CD4-positive, alpha-beta T cell treated with Interleukin-10 for 1 hour (primary cell): ENCODE measurements at places on chromosomes 3 and 15.

DNA sequence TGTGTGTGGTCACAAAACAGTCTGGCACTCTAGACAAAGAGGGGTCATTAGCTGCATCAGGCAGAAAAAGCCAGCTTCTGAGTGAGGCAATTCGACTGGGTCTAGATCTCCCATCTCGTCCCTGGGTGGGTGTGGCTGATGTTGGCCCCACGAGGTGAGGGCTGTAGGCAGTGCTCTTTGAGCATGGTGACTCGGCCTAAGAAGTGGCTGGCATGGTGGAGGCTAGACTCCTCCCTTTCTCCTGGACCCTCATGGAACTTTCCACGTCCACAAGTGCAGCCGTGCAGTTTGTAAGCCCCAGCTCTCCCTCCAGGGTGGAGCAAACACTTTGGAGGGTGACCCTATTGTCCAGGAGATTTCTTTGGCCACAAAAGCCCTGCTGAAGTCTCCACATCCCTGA is 134.1 kb downstream of the OPA1 start:
- DNase-seq: no peak

DNA sequence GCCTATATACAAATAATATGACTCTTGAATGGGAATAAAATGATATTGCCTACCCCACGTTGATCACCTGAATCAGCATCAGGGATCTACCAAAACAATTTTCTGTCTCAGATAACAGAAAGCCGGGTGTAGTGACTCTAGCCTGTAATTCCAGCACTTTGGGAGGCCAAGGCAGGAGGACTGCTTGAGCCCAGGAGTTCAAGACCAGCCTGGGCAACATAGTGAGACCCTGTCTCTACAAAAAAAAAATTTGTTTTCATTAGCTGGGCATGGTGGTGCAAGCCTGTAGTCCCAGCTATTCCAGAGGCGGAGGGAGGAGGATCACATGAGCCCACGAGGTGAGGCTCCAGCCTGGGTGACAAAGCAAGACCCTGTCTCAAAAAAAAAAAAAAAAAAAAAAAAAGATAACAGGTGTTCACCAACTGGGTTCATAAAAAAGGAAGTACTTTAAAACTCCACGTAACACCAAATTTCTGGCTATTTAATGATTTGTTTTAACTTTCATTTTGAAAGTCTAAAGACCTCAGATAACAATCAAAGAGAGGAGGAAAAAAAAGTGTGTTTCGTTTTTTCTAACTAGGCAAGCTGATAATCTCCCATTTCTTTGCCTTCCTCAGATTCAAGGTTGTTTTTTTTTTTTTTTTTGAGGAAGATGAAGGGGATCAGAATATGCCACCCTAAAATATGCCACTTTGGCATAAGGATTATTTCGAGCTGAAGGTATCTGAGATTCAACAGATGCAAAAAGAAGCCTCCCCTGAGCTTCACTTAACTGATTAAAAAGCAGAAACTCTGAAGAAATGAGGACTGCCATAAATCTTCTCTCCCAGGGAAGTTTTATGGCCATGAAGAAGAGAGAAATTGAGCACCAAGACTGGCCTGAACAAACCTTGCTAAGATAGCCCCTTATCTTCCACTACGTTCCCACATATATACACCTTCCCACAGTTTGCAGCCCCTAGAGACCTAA is 44.1 kb downstream of the TRANK1 start:
- peak; percentile 35 for DNase-seq

DNA sequence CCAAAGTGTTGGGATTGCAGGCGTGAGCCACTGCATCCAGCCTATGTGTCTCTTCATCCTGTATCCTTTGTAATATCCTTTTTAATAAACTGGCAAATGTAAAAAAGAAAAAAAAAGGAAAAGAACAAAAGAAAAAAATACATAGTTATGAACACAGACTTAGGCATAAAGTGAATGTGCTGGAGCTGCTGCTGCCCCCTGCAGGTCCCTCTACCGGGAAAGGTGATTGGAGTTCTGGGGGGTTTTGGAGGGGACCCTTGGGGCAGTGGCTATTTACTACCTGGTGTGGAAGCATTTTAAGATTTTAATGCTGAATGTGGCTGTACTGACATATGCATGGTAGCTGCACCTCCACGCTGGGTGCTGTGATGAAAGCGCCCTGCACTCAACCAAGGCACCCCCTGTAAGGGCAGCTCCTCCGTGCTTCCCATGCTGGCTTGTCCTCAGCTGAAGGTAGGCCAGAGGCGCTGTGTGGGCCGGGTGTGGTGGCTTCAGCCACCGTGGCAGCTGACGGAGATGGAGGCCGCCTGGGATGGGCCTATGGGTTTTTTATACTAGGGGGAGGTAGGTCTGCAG is 49.9 kb downstream of the RPLP1 start:
- no peak for DNase-seq

- DNase-seq: no peak
Observed at GRCh38 chr15:22778796-22779195, 7.6 kb upstream of the NIPA1 start.

GRCh38 chr15:90787881-90788280 is 70.7 kb downstream of the BLM start:
- DNase-seq: no peak

DNA sequence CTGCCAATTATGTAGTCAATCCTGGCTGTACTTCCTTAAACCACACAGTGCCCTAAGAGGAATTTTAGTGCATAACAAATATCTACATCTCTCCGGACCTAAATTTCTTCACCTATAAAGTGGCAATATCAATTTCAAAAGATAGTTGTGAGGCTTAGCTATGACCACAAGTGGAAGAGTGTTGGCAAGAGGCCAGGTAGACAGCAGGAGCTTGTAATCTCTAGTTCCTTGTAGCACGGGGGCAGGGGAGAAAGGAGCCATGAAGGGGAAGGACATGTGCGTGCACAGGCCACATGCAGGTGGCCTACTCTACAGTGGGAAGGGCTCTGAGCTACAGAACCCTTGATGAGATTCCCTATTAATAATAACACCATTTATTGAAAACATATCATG is 269.7 kb downstream of the ABHD5 start:
- DNase-seq: no peak

- no peak for DNase-seq
Observed at GRCh38 chr15:25054943-25055342, 100.2 kb downstream of the SNRPN start.

GRCh38 chr3:37949866-37950265 is 40.7 kb upstream of the VILL start:
- no peak for DNase-seq

GRCh38 chr3:29537889-29538609 is 257.2 kb downstream of the RBMS3 start:
- no peak for DNase-seq

- no peak for DNase-seq
Observed at GRCh38 chr3:71951842-71952241, 166.9 kb upstream of the PROK2 start.

- DNase-seq: no peak
Observed at GRCh38 chr15:101295607-101296161, 636 bp upstream of the SNRPA1 start.

DNA sequence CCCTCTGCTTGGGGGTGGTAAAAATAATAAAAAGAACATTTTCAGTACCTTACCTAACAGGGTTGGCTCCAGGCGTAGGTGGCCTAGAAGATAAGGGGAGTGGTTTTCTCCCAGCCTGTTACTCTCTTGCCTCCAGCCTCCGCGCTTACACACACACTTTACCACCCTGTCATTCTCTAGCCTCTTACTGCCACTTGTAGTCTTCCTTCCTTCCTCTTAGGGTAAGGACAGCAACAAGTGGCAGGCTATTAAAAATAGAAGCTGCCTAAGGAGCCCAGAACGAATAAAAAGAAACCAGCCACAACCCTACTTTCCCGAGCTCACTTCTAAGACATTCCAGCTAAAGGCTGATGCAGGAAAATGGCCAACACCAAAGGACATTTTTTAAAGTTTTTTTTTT is 9.6 kb upstream of the LIPH start:
- DNase-seq: no peak

DNA sequence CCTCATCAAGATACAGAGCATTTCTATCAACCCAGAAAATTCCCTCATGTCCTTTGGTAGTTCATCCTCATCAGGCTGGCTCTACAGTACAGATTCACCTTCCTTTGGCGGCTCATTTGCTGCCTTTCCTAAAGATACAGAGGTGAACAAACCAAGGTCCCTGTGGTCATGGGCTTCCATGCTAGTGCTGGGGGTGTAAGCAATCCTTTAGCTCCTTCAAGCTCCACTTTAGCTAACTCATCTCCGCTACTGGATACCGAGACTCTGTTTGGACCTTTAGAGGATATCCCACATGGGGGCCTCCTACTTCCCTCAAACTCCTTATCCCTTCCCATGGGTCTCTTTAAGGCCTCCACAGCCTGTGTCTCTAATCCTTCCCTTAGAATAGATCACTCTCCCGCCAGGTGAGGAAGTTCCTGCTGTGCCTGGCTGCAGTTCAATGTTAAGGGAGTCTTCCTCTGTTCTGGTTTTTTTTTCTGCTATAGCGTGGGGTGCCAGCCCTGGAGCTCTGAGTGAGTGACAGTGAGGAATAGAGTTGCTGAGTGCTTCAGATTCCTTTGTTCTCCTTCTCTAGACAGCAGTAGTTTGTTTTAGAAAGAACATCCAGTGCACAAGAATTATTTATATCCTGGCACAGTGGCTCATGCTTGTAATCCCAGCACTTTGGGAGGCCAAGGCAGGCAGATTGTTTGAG is 30.7 kb downstream of the CLEC3B start:
- DNase-seq: no peak

GRCh38 chr3:108970561-108970960 is 16.9 kb upstream of the GUCA1C start:
- no peak for DNase-seq

DNA sequence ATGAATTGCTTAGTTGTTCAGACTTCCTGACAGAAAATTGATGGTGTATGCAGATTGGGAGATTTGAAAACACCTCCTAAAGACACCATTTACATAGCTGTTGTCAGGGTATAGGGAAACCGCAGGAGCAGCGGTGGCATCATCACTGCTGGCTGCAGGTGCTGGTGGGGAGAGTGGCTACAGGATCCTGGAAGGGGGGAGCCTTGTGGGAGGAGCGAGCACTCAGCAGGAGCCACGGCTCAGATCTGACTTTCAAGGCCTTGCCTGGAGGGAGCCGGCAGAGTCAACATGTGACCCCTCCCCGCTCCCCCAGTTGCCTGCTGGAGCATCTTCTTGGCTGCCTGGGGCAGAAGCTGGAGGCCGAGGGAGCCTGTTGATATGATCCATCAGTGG is 26.1 kb downstream of the EDEM1 start:
- no peak for DNase-seq

DNA sequence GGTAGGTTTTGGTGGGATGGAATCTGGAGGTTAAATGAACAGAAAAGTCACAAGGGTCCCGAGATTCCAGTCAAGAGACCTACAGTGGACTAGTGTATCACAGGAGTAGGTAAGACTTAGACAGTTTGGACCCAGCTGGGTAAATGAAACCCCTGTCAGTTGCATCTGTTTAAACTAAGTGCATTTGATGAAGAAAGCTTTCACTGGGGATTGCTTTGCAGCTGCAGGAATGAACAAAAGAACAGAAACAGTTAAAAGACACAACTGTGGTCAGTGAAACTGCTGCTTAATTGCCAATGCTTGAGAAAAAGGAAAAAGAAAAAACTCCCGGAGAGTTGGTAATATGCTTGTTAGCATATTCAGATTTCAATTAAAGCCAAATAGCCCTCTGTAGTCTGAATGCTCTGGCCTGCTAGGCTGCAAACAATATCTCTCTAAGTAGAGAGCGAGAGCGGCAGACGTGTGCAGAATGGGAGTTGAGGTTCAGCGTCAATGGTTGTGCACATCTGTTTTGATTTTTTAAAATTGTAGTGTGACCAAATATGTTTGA is 37.1 kb downstream of the OXNAD1 start:
- no peak for DNase-seq

DNA sequence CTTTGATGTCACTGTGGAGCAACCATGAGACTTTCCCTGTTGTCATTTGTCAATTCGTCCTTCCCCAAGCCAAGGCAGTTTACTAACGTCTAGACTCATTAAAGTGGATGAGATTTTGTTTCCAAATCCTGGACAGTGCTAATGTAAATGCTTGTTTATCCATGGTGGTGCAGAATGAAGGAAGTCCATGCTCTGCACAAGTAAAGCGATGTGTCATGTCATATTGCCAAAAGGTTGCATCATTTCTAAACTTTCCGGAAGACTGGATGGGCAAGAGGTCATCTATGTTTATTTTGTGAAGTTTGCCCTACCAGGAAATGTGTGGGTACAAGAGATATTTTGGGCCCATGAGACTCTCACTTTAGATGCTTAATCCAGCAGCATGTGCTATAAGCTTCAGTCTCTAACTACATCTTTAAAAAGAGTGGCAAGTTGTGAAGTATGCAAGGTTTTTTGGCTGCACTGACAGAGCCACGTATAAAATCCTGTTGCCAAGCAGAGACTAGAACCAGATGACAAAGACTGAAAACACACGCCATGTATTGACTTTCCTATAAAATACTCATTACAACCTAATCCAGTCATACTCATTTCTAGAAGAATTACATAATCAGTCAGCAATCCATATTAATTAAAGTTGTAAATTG is 72.1 kb upstream of the FNDC3B start:
- DNase-seq: no peak

GRCh38 chr15:90711418-90711824 is 5.7 kb upstream of the BLM start:
- no peak for DNase-seq

- no peak for DNase-seq
Observed at GRCh38 chr3:47482366-47482765, 6.6 kb upstream of the SCAP start.

GRCh38 chr3:67846166-67846565 is 191.8 kb upstream of the SUCLG2 start:
- DNase-seq: no peak

GRCh38 chr3:145244327-145244726 is 916.7 kb downstream of the PLOD2 start:
- no peak for DNase-seq

DNA sequence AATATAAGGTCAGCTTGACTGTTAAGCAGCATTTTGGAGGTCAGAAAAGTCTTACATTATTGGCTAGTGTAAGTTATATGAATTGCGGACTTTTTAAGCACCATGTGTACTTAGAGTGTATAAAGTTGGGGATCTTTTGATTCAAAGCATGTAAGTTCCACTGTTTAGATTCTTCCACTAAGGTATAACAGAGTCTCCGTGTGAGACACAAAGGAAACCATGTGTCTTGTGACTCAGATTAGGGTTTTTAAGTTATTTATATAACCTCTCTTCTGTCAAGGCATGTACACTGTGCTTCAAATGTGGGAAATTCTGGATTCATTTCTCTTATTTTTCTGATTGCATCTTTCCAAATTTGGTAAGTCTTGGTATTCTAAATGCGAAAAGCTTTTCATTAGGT is 143.5 kb upstream of the SOX2 start:
- no peak for DNase-seq

DNA sequence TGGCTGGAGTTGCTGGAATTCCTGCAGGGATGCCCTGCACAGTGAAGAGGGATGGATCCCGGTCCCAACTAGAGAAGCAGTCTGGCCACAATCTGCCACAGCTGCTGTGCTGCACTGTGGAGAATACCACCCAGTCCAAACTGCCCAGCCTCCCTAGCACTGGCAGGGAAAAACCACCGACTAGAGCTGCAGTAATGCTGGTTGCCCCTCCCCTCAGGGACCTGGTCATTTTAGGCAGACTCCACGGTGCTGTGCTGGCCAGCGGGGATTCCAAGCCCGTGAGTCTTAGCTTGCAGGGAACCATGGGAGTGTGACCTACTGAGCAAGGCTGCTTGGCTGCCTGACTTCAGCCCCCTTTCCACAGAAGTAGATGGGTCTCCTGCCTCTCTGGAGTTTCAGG is 478.0 kb upstream of the ATP11B start:
- DNase-seq: no peak
